ENCODE measurements at places on chromosomes 16 and 17.

- DNase-seq = no peak
Measured at GRCh38 chr16:66740533-66740932, 10.9 kb downstream of the DYNC1LI2 start.

- no peak for DNase-seq
Measured at GRCh38 chr16:65598621-65599020, 476.8 kb upstream of the CDH11 start.

- no peak for DNase-seq
Measured at GRCh38 chr16:51996516-51996915, 550.4 kb downstream of the TOX3 start.

GRCh38 chr17:34562387-34562786 lies 17.0 kb upstream of the TMEM132E start:
- no peak for DNase-seq

- DNase-seq = no peak
Measured at GRCh38 chr16:79482011-79482410, 118.5 kb downstream of the MAF start.

GRCh38 chr16:75323933-75324332 lies 72.5 kb upstream of the BCAR1 start:
- no peak for DNase-seq

DNA sequence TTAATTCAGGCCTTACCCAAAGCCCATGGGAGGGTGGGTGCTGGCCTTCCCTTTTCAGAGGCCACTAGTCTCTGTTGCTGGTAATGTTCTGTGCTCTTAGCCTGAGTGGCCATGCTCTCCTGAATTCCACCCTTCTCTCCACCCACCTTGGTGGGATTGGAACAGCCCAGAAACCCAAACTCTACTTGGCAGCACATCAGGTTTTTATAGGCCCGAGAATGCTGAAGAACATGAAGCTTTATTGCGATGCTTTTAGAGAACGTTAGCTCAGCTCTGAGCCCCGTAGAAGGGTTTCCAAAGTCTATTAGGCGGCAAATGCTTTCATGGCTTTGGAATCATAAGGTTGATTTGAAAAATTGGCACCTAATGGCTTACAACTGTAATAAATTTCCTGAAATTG lies 209.3 kb downstream of the MSI2 start:
- no peak for DNase-seq

DNA sequence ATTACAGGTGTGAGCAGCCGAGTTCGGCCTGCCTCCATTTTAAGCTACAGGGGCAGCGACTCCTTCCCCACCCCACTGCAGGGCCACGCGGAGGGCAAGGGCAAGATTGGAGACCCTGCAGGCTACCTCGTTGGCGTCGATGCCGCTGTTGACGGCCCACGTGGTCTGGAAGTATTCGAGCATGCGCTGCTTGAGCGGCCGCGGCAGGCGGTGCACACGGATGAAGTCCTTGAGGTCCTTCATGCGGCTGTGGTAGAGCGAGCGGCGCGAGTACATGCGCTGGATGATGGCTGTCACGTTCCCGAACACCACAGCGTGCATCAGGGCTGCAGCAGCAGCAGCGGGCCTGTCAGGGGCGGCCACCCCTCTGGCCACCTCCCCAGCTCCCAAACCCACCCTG lies 11.6 kb downstream of the KCNH4 start:
- DNase-seq = no peak

DNA sequence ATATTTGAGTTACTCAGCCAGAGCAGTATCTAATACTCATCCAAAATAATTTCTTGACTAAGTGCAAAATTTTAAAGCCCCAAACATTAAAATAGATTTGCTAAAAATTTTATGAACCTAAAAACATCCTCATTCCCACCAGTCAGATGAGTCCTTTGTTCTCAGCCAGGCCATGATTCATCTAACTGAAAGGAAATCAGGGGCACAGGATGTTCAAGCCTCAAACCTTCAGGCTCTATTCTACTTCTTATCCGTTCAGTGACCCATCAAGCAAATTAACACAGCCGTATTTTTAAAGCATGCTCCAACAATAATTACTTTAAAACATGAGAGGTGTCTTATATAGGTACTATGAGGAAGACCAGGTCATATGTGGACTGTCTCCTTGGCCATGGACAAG lies 176.5 kb upstream of the MON1B start:
- DNase-seq = no peak

- no peak for DNase-seq
Measured at GRCh38 chr17:64357191-64357981, 33.3 kb downstream of the PECAM1 start.

DNA sequence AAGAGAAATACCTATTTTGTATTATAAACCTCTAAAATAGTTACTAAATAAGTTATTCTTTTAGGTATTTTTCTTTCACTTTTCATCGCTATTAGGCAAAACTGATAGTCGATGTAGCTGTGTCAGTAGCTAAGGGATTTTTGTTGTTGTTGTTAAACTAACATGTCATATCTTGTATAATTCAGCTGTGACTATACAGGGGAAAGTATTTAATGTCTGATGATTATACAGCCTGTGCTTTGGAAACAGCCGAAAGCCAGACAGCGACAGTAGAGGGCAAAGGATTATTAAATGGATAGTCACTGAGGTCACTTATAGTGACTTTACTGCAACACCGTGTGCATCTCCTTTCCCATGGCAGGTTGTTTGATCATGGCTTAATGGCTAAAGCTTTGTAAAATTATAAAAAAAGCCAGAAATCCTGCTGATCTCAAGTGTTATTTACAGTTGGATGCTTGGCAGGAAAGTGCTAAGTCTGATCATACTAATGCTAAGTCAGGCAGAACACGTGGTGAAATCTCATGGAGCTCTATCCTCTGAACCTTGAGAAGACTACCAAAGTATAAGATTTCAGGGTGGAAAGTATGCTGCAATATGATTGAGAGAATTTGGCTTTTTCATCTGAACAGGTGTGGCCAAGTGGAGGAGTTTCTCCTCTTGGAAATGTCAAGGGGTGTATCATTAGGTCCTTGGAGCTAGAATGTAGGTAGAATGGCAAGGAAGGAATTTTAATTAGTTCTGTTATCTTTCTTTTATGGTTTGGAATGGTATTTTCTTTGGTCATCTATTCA lies 88.4 kb downstream of the FTO start:
- DNase-seq = no peak

GRCh38 chr16:69465083-69465721 lies 40.8 kb downstream of the CYB5B start:
- DNase-seq = no peak

GRCh38 chr16:64925166-64925565 lies 196.7 kb downstream of the CDH11 start:
- DNase-seq = no peak

- no peak for DNase-seq
Measured at GRCh38 chr17:40533896-40534295, 31.4 kb downstream of the CCR7 start.

All from central memory CD4-positive, alpha-beta T cell (primary cell).